ENCODE measurements at places on chromosomes 7 and 10.

GRCh38 chr7:98748090-98748489, 121.7 kb downstream of the TMEM130 start:
- DNase-seq, result no peak

DNA sequence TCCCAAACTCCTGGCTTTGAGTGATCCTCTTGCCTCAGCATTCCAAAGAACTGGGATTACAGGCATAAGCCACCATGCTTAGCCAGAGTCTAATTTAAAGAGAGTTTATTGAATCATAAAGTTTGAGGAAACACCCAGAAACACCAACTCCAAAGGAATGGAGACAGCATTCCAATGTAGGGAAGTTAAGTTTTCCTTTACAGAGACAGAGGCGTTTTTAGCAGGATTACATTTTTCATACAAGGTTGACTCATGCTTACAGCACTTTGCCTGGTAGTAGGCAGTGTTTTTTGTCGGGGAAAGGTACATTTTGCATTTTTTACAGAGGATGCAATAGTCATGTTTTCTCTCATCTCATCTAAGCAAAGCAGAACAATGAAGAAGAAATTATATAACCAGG, 18.9 kb upstream of the OPN4 start:
- DNase-seq, result no peak

DNA sequence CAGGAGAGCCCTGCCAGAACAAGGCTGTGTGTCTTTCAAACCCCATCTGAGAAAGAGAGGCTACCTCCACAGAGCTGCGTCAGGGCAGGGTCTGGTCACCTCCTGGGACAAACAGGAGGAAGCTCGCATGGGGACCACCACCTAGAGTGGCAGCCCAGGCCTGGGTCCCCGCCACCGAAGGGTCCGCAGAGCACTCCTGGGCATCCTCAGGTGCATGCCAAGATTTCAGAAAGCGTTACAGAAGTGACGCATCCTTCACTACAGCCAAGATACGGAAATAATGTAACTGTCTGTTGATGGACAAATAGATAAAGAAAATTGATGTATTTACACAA, 42.6 kb downstream of the GSDME start:
- no peak for DNase-seq

DNA sequence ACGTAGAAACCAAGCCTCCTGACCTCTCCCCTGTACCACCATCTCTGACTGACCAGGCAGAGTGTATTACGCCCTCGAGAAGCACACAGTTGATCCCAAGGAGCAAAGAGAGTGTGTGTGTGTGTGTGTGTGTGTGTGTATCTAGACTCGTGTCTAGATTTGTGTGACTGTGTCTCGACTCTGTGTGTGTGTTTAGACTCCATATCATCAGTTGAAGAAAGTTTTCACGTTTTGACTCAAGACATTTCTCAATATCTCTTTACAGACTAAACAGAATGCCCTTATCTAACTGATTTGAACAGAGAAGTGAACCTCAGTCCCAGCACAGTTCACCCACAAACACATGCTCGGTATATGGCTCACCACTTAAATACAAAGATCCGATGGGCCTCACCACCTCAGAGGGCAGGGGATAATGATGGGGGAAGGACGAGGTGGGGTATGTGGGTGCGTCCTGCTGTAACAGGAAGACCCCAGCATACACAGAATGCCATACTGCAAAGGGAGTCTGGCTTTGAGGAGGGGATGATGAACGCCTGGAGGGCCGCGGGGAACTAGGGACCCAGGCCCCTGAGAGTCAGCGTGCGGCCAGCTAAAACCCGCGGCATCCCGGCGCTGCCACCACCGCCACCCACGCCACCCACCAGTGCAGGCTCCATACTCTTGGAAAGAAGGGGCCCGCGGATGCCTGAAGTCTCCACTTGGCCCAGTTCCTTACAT, 780 bp downstream of the ALDH18A1 start:
- DNase-seq, result peak; percentile 26

GRCh38 chr10:126166797-126167196, 221.5 kb downstream of the ADAM12 start:
- DNase-seq, result no peak

DNA sequence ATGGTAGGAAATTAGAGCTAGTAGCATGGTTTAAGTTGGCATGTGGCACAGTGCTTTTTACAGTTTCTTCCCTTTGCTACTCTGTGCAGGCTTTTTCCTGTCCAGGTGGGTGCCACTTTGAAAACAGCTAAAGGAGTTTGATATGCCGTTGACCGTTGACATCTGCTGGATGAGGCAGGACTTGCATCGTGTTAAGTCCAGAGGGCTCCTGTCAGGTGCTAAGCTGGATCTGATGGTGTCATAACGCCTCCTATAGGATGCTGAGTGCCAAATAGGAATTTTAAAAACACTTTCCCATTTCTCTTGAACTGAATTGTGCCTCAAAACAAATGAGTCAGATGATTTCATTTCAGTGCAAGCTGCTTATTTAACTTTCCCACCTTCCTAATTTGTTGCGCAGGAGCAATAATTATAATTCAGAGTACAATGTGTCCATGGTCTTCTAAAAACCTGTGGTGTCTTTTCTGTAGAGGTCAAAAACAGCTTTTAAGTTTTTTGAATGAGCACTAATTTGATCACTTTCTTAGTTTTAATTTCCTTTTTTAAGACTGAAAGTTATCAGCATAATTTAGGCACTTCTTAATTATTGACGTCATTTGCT, 178.3 kb downstream of the CDCA7L start:
- peak; percentile 93 for DNase-seq

GRCh38 chr10:94315024-94315451, 47.7 kb downstream of the NOC3L start:
- DNase-seq, result peak; percentile 12

- DNase-seq, result peak; percentile 51
These were observed 657.4 kb upstream of the ZWINT start for GRCh38 chr10:57018452-57018851.

Measured in NCI-H146 (cell line).